Upper lobe of right lung (tissue), 1 donor: ENCODE measurements at places on chromosomes 3 and 15. TPM values are rescaled to one million over a fixed set of nuclear protein-coding genes. Genes with fewer than 3 reads are reported as not detected.

The CCDC54 gene
- total RNA-seq: not detected

- no peak for DNase-seq
Measured at GRCh38 chr3:14477311-14477935, 62.7 kb downstream of the GRIP2 start.

GRCh38 chr15:80701676-80702311 lies 6.7 kb downstream of the ABHD17C start:
- DNase-seq: no peak

The STAB1 gene
- 152 TPM for total RNA-seq

The SPATA12 gene
- 0.38 TPM for total RNA-seq

DNA sequence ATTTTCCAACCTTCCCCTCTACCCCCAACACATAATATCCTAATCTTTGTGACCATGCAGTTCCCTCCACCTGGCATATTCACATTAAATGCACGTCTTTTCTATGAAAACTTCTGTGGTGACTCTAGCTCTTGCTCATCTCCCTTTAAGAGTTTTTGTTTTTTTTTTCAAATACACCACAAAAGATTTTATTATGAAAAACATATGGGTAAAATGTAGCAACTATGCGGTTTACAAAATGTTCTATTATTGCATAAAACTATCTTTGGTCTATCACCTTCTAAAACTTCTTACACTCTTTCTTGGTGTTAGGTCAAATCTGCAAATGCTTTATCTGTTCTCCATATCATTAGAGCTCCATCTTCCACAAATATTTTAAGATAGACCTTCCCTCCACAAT lies 38.6 kb upstream of the ADGRG7 start:
- DNase-seq: no peak

The GOLGA6D gene
- total RNA-seq: not detected

DNA sequence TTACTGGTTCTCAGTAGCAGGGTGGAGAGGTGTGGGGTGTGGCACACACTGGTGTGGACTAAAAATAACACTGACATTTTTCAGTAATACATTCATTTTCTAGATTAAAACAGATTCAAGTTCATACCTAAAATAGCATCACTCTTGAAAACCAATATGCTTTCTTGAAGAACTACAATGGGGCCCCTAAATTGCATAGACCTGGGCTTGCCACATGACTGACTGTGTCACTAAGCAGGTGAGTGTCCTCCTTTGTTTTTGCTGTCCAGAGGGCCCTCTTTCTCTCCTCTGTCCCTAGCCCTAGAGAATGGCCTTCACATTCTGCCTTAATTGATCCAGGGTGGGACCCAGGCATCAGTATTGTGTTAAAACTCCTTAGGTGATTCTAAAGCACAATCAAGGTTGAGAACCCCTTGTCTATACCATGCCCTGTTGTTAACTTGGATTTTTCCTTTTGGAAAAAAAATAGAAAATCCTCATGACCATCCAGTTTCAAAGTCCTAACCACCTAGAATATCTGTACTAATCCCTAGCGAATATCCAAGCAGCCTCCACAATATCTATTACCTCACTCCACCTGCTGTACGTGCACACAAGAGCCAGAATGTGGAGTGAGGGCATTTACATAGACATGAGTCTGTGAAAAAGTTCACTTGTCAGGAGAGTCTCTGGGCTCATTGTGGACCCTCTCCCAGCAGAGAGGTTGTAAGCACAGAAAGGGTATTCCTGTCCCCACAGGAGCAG lies 18.7 kb upstream of the TMEM41A start:
- no peak for DNase-seq

The TP53BP1 gene
- 27.6 TPM for total RNA-seq

The CCDC13 gene
- total RNA-seq: 0.87 TPM

GRCh38 chr3:157179365-157179803 lies 19.4 kb upstream of the CCNL1 start:
- no peak for DNase-seq

The FYCO1 gene
- 47.3 TPM for total RNA-seq
